Skeletal muscle cell (primary cell): ENCODE measurements at places on chromosomes 16 and 17.

DNA sequence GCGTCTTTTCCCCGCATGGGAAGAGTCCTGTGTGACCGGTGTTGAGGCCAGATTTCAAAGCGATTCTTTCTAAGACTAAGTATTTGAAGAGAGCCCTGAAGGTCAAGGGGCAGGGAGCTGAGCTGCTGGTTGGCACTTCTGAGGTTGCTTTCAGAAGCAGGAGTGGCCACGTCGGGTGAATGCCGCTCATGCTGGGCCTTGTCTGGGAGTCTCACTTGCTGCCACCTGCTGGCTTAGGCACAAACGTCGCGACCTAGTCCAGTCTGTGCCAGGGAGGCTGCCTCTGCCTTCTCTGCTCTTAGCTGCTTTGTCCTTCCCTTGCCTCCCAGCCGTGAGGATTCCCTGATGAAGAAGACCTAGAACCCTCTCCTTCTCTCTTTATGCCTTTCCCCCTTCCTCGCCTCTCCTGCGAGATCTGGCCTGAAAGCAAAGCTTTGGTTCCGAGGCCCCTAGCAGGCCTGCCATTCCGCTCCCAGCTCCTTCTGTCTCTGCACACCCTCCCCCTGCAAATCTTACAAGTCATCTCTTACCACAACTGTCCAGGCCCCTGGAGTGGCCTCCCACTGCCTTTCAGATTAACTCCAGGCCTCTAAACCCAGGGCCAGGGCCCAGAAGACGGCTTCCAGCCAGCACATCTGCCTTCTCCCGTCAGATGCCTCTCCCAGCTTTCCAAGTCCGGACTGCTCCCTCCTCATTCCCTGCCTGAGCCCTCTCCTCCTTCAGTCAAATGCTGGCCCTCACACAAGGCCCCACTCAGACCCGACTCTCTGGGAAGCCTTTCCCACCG, 11.4 kb downstream of the CTNS start:
- no peak for DNase-seq

DNA sequence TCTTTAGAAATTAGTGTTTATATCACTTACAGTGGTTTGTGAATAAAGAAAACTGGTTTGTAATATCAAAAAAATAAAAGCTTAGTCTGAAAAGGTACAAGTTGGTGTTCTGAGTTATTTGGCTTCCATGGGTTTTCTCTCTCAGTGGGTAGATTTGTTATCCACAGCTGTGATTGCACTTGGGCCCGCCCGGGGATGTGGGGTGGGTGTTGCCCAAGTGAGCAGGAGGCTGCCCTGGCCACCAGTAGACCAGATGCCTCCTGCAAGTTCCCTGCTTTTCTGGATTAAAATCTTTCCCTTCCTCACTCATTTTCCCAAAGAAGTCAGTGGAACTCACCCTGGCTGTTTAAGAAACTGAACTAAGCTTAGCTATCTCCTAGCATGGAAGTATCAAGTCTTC, 380.6 kb downstream of the RBFOX1 start:
- DNase-seq, result no peak

GRCh38 chr17:74863420-74864296, 4.0 kb upstream of the GRIN2C start:
- DNase-seq, result no peak

GRCh38 chr17:32623196-32623595, 136.4 kb downstream of the CDK5R1 start:
- no peak for DNase-seq

- DNase-seq, result no peak
Measured at GRCh38 chr17:17354560-17355349, 51.6 kb downstream of the NT5M start.

DNA sequence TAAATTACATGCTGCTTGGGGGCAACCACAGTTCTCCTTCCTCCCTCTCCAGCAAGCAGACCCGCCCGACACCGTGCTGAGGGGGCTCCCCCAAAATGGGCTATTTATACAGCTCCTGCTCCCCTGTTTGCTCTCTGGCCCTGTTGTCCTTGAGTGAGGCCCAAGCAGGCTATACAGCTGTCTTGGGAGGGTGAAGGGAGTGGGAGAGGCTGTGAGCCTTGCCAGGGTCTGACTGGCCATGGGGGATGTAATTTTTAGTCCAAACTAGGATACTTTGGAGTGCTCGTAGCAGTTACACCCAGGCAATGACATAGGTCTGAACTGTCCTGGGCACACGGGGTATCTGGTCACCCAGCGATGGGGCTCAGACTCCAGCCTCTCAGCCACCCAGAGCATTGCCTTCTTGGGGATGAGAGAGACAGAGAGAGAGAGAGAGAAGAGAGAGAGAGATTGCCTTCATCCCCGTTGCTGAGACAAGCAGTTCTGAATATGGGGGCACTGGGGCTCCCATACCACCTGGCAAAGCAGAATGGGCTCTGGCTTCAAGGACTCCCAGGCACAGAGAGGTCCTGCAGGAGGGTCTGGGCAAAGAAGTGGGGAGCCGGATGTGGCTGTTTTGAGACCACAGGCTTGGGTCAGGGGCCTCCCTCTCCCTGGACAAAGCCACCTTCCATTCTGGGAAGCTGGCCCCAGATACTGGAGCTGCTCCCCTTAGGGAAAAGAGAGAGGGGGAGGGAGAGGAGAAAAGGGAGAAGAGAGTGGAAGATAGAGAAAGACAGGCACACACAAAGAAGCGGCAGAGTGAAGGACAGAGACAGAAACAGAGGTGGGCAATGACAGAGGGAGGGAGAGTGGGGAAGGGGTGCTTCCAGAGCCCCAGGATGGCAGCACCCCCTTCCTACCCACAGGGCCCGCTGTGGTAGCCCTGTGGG, 10.7 kb upstream of the TMEM92 start:
- no peak for DNase-seq

DNA sequence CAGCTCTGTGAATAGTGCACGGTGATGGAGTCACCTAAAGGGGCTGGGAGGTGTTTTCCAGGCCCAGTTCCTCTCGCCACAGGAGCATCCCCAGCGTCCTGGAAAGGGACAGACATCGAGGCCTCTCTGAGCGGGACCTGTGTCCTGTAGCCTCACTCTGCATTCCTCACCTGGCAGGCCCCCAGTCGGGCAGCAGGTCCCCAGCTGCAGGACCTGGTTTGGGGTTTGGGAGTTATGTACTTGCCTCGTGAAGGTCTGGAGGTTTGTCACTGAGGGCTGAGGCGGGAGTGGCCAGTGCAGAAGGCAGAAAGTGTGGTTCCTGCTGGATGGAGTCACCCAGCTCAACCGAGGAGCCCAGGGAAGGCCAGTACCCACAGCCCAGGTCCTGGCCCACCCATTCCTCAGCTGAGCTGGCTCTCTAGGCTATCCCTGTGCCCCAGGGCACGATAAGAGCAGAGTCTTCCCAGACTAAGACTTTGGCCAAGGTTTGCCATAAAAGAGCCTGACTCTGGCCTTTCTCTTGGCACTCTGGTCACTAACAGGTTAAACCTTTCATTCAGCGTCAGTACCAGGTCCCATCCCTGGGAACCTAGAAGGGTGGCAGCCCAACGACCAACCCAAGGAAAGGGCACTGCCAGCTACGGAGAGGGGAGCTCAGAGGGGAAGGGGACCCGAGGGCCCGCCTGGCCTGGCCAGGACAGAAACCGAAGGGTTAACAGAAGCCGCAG, 24.4 kb downstream of the TBX4 start:
- DNase-seq, result no peak

DNA sequence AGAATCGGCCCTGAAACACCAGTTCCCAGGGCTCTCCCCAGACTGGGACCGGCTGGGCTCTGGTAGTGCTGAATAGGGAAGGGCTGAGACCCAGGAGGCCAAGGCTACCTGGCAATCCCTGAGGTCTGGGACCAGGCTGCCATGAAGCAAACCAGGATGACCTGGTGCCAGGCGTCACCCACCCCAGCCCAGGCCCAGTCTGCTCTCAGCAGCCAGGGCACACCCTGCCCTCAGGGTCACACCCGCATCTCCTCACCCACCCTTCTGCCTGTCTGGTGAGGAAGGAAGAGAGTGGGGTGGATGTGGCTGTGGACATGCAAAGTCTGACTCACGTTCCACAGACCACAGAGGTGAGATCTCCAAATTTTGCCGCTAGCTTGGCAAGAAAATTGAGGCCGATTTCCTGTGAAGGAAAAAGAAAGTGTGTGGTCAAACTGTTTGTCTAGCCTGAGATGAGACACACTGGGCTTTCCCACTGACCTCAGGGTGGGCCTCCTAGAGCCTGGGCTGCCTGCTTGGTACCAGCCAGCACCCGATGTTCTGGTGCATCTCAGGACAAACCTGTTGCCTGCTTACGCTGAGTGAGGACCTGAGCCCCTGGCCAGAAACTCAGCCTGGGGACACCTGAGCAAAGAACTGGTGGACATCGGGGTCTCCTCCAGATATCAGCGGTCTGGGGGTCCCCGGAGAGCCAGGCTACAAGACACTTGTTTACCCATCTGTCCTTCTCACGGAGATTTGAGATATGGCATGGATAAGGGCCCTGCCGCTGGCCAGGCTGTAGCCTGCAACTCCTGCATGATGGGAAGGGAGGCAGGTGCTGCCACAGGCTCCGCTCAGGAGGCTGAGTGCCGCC, 6.3 kb upstream of the RAB37 start:
- no peak for DNase-seq

DNA sequence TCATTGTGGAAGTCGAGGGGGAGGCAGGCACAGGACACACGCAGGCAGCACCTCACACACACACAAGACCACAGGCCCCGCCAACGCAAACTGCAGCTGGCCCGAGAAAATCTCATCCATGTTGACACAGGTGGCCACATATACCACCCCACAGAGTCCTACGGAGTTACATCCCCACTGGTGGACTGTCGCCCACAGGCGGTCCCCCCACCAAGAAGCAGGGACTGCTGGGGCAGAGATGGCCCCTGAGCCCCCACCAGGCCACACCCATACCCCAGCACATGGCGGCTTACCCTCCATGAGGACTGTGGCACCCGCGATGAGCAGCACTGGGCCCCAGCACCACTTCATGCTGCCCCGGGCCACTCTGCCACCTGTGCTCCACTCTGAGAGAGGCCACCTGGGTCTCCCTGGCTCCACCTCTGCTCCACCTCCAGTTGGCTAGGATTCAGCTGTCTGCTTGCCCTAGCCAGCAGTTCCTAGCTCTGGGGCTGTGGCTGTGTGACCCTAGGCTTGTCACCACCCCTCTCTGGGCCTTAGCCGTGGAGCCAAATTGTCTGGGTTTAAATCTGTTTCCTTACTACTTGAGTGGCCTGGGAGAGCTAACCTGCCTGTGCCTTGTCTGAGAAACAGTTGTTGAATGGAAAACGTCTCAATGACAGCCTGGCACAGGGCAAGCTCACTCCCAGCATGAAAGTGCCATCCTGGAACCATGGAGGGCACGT, at the start of gene PRSS53:
TSS of gene PRSS53 (minus strand) at position 485 of the 725 bp plus-strand sequence. CDS start at position 351, 134 bp downstream.
- no peak for DNase-seq

GRCh38 chr17:72407931-72408330, 287.1 kb downstream of the SOX9 start:
- no peak for DNase-seq

GRCh38 chr17:63693411-63694113, 6.4 kb downstream of the LIMD2 start:
- DNase-seq, result no peak

GRCh38 chr17:194828-195602, 13.6 kb upstream of the DOC2B start:
- no peak for DNase-seq

DNA sequence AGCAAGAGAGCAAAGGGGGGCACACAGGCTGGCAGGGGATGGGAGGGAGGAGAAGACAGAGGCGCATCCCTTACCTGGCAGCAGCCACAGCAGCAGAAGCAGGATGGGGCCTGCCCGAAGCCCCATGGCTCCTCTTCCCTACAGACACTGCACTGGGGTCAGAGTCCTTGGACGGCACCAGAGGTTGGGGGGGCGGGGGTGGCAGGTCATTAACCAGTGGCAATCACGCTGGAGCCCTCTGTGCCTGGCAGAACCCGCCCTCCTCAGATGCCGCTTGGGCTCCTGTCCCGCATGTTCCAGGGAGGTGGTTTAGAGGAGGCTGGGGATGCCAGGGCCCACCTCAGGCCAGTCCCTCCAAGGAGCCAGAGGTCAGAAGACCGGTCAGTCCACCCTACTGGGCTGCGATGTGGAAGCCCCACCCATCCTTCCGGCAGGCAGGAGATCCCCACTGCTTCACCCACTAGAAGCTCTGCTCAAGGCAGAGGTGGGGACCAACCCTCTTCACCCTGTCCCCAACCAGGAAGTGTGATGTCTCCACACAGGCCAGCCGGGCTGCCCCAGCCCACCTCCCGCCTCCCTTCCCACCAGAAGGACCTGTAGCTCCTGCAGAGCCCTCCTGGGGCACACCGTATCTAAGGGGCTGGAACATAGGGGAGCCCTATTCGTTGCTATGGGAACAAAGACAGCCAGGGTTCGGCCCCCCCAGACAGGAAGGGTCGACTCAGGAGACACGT, 11.7 kb downstream of the ZG16B start:
- no peak for DNase-seq

- no peak for DNase-seq
Measured at GRCh38 chr16:66419527-66419926, 7.6 kb upstream of the BEAN1 start.

DNA sequence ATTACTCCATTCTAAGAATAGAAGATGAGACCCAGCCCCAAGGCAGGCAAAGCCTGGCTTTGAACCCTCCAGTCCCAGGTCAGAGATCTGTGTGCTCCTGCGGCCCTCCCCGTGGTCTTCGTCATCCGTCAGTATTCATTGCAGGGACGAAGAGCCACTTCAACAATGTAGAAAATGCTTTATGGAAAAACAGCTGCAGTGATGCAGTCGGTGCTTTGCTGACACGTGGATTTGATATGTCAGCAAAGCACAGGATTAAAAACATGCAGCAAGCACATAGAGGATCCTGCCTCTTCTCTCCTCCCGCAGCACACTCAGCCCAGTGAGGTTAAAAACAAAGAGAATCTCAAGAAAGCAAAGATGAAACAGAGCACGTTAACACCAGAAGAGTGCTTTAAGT, 117.1 kb upstream of the AXIN2 start:
- no peak for DNase-seq

DNA sequence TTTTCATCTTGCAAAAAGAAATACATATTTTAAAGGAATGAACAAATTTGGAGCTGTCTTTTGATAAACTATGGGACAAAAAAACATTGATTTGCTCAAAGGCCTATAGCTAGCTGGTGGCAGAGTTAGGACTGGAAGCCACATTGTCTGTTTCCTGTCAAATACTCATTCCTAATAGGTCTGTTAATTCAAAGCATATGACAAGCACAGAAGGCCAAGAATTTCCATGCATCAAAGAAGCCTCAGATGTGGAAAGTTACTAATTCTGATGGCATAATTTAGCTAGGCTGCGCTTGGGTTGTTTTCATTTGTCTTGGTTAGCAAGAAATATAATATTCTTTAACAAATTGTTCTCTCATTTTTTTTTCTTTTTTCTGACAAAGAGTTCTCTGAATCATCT, 98.0 kb downstream of the CDK5R1 start:
- no peak for DNase-seq
